ENCODE measurements at places on chromosomes 12 and 14.

DNA sequence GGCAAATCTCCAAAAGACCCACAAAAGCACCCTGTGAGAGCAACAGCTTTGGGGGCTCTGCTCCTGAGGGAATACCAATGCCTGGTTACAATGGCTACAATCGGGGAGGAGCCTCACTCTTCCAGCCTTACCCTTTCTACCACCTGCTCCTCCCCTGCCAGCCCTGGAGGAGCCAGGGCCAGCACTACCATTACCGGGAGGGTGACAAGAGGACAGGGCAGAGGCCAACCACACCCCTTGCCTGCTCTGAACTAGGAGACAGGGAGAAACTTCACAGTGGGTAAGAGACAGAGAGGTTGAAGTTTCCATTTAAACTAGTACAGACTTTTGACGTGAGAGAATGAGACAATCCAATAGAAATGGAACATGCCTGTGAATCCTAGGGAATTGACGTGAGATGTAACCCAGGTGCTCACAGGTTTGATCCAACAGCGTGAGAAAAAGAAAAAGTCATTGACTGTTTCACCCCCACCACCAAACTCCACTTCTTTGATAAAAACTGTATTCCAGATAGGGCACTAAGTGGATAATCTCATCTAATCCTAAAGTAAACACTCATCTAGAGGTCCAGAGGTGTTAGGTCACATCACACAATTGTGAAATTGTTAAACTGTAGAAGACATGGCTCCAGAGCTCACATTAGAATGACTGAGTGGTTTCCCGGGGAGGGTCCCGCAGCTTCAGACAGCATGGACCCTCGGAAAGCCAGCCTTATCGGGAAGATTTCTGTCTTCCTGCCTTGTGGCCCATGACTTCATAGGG is 8.4 kb upstream of the TC2N start:
- no peak for DNase-seq

GRCh38 chr12:27226407-27226929 is 17.6 kb upstream of the STK38L start:
- no peak for DNase-seq

GRCh38 chr12:23186950-23187349 is 562.0 kb downstream of the ETNK1 start:
- no peak for DNase-seq

GRCh38 chr12:4202487-4202886 is 71.1 kb upstream of the CCND2 start:
- DNase-seq, result no peak

GRCh38 chr12:45256721-45257120 is 40.8 kb downstream of the ANO6 start:
- DNase-seq, result no peak

DNA sequence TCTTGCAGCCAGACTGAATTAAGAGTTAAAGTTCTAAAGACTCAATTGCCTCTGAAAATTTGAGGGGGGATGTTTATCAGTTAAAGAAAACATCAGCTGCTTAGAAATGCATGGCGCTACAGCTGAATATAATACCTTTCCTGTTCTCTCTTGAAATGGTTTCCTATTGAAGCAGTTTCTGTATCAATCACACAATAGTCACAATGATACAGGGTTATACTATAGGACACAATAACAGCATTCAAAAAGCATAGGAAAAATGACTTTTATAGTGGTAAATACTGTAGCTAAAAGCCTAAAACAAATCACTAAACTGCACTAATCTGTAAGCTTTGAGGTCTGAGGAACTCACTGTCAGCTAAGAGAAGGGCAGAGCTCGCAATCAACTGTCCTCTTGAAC is 15.2 kb downstream of the MDGA2 start:
- DNase-seq, result no peak

DNA sequence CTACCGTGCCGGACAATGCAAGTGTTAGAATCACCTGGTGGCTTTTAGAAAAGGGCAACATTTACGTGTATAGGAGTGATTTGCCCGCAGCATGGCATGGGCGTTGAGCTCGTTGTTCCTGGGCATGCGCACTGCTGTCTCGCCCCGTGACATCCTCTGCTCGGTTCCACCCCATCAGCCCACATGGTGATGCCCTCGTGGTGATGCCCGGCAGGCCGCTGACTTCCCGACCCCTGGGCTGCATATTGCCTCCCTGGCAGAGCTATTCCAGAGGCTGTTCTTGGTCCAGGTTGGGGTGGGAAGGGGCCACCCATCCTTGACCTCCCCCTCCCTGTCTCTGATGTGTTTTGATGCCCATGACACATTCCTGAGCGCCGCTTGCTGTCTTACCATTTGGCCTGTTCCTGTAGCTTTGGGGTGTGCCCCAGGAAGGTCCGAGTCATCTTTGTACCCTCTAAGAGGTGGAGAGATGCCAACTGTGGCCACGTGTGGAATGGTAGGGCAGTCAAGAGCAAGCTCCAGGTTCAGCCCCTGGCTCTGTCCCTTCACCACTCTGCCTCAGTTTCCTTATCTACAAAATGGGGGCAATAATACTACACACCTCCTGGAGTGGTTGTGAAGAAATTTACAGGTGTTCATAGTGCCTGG is 4.8 kb downstream of the HIP1R start:
- no peak for DNase-seq

DNA sequence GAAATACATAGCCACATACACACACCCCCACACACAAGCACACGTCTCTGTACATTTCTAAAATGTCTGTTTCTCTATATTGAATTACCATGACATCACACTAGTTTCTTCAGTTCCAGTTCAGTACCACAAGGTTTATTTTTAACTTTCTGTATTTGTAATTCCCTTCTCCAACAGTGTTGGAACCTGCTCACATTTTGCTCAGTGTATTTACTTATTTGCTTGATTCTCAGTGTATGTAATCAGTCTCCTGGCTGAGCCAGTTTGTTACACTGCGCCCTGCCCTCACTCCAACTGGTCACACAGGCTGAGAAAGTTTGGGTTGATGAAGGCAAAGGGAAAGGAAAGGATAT is 67.1 kb downstream of the MON2 start:
- DNase-seq, result no peak

DNA sequence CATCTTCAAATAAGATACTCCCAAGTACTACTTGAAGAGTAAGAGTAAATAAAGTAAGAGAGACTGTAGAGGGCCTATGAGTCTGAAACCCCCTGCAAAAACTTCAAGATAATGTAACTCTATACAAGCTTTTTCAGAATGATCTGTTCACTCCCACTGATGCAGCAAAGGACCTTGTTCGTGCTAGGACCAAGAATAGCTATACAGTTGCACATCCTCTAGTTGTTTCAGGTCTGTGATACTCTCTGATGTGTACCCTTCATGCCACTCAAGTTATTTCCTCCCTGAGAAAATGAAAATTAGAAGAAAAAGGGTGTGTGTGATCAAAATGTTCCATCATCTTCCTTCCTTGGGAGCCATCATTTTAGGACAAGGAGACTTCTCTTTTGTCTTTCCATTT is 204.4 kb downstream of the ALX1 start:
- DNase-seq, result no peak

DNA sequence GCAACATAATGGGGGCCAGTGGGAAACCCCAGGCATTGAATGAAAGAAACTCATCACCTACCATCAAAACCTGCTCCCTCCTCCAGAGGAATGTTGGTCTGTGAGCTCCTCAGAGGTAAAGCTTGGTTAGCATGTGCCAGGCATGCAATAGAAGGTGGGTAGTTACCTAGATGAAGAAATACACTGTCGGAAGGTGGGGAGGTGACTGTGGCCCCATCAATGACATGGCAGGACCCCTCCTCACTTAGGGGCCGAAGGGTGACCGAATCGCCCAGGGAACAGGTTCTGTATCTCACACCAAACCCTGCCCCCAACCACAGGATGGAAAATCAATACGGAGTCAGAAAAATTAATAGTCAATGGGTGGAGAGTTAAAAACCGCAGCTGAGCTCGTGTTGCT is 135.6 kb downstream of the BCL11B start:
- no peak for DNase-seq

DNA sequence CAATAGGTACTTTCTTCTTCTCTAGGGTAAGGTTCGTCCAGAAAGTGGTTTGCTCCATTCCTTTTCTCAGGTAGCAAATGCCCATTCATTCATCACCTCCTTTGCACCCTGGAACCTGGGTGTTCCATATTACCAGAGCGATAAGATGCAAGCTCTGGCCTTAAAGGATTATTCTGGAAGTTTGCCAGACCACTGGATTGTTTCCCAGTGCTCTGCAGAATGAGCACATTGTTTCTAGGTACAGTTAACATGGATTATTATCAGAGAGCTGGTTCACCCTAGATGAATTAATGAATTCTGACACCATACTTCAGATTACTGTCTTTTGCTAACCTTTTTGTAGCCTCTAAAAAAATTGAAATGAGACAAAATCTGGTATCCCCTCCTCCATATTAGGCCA is 170.9 kb upstream of the BMP4 start:
- DNase-seq, result peak; percentile 46

- no peak for DNase-seq
Measured at GRCh38 chr14:104286086-104286485, 147.7 kb downstream of the KIF26A start.

DNA sequence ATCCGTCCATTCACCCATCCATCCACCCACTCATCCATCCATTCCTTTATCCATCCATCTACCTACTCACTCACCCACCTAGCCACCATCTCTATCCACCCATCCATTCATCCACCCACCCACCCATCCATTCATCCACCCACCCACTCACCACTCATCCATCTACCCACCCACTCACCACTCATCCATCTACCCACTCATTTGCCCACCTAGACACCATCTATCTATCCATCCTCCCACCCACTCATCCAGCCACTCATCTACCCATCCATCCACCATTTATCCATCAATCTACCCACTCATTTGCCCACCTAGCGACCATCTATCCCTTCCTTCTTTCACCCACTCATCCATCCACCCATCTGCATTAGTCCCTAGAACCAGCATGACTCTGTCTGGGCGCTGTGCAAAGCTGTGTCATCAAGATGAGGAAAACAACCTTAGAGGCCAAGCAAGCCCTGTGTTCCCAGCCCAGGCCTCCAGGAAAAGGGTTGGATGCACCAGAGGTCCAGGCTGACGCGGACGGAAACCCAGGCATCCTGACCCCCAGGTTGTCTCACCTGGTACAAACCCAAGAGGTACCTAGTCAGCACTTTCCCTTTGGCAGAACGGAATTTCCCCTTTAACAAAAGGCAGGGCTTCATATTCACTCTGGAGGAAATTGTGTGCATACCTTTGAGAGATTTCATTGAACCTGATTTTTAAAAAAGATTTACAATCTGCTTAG is 73.7 kb downstream of the NOC4L start:
- DNase-seq, result no peak

DNA sequence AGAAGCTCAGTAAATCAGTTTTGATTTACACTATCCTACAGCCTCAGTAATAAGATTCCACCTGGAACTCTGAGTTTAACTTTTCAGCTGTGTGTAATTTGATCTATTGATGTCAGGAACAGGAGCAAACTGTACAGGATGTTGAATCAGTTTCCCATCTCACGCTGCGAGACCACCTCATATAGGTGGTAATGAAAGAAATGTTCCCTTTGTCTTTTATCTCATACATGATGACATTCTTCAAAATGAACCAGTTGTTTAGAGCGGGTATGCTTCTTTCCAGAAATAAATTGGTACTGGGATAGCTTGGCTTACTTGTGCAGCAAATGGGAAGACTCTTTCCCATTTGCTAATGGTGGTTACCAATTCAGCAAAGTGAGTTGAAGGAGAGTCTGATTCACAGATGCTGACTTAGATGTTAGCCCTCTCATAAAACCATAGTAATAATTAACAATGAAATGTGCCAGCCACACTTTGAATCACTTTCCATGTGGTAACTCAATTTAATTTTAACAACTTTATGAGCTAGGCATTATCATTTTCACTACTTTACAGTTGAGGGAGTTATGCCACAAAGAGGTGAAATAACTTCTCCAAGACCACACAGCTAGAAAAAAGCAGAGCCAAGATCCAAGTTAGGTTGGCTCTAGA is 251.5 kb downstream of the PAWR start:
- no peak for DNase-seq

DNA sequence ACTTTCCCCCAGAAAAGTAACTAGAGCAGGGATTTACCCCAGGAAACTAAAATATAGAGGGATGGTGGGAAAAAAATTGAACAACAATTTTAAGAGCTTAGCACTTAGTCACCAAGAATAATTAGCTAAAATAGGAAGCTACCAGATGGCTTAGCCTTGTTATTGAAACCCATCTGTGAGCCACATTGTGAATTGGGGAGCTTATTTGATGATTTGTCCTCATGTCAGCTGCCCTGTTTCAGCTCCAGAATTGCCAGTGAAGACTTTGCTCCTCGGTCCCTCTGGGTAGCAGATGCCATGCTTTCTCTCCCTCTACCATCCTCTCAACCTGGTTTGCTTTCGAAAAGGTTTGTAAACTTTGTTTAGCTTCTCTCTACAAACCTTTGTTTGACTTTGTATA is 67.7 kb upstream of the PTHLH start:
- no peak for DNase-seq

- DNase-seq, result no peak
Measured at GRCh38 chr12:44020555-44020954, 184.7 kb downstream of the TMEM117 start.

GRCh38 chr12:49706351-49707127 is 666 bp downstream of the FMNL3 start:
- peak; percentile 33 for DNase-seq

- no peak for DNase-seq
Measured at GRCh38 chr14:95356245-95356869, 36.6 kb upstream of the CLMN start.

DNA sequence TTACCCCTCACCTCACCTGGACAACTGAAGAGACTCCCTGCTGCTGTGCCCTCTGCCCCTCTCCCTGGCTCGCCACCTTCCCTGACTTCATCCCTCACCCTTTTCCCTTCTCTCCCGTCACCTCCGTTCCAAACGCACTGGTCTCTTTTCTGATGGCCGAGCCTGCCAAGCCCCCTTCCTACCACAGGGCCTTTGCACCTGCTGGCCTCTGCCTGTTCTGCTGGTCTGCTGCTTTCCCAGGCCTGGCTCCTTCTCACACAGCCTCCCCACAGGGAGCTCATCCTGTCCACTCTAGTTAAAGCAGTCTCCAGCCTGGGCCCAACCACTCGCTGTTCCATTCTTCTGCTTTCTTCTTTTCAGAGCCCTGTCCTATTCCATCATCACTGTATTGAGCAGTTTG is 34.6 kb downstream of the RBM19 start:
- DNase-seq, result no peak

DNA sequence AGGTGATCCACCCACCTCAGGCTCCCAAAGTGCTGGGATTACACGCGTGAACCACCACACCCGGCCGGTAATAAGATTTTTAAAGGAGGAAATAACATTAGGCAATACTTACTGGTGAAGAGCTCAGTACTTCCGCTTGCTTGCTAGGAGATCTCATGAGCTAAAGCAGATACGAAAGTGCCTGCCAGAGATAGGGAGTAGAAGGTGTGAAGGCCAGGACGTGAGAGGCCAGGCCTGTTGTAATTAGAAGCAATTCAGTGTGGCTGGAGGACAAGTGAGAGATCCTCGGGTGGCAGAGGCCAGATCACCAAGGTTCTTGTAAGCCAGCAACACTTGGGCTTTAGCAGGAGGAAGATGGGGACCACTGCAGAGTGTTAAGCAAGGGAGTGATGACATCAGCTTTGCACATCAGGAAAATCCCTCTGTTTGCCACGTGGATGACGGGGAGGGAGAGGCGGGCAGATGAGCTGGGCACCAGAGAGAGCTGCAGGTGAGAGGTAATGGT is 7.6 kb downstream of the TECPR2 start:
- DNase-seq, result no peak

- peak; percentile 55 for DNase-seq
Measured at GRCh38 chr12:46221255-46222128, 47.4 kb downstream of the SLC38A1 start.

- DNase-seq, result no peak
Measured at GRCh38 chr14:93986955-93987354, 10.1 kb upstream of the CCDC197 start.

Measured in fibroblast of skin of right biceps (primary cell).